ENCODE measurements at places on chromosomes 3 and 15.

- no peak for DNase-seq
Observed at GRCh38 chr15:22778796-22779195, 7.6 kb upstream of the NIPA1 start.

GRCh38 chr3:141859651-141860050 is 16.8 kb upstream of the ATP1B3 start:
- no peak for DNase-seq

DNA sequence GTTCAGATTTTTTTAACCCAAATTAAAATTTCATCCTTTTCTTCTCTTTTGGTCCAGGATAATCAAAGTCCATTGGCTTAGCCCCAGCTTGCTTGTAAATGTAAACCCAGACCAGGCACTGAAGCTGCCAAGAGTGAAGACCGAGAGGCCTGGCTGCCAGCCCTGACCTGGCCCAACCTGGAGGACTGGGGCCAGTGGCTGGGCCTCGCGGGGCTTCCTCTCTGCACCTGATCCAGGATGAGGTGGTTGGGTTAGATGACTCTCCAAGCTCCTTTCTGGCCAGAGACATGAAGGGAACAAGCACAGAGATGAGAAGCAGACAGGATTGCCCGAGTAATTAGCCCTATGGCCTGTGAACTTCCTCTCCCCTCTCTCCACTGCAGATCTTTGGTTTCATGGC is 50.6 kb downstream of the CMTM6 start:
- DNase-seq = no peak

GRCh38 chr15:31352911-31353811 is 26.5 kb downstream of the KLF13 start:
- DNase-seq = no peak

- no peak for DNase-seq
Observed at GRCh38 chr3:188861842-188862744, 309.7 kb upstream of the TPRG1 start.

DNA sequence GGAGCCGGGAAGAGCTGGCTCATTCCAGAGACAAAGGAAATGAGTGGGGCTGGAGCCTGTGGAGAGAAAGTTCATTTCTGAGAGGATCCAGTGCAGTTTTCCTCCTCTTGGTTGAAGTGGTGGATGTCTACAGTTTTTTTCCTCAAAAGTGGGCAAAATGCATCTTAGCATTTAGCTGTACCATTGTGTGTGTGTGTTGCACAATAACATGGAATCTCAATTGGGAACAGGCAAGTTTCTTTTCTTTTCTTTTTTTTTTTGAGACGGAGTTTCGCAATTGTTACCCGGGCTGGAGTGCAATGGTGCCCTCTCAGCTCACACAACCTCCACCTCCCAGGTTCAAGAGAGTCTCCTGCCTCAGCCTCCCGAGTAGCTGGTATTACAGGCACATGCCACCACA is 101.5 kb upstream of the UBE2E1 start:
- no peak for DNase-seq

DNA sequence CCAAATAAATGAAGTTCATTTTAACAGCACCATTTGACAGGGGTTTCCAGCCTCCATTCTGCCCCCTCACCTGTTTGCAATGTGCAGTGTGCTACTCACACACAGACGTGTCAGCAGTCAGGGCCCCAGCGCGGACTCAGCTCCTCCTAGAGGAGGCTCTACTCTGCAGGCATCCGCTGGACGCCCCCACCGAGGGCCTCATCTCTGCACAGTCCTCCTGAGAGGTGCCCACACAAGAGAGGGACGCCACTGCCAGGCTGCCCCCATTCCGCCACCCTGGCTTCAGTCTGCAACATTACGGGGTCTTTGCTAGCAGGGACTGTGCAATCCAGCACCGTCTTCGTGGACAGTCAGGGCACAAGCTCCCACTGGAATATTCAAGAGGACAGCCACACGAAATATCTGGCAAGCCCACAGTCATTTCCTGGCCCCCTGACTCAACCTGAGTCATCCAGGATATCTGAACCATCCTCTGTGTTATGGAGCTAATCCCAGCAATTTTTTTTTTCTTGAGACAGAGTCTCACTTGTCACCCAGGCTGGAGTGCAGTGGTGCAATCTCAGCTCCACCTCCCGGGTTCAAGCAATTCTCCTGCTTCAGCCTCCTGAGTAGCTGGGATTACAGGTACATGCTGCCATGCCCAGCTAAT is 255.0 kb downstream of the OCA2 start:
- no peak for DNase-seq

DNA sequence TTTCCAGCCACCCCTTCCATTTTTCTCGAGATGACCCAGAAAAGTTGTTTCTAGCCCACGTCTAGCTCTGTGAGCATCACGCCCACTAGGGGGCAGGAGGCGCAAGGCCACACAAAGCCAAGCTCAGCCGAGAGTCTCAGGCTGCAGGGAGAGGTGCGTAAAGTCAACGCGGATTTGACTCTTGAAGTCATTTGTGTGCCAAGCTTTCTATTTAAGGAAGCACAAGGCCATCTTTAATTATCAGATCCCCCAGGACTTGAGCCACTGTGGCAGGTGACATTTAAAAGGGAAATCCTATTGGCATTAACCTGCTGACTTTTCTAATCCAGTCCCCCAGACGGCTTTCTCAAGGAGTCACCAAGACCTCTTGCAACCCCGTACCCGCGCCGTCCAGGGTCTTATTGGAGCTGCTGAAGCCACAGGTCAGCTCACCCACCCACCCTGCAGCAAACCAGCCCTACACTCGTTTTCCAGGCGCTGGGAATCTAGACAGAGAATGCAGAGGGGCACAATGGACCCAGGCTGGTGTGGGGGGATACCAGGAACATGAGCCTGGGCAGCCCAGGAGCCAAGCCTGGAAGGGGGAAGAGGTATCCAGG is 62.1 kb downstream of the CAPN7 start:
- peak; percentile 67 for DNase-seq

GRCh38 chr3:48633256-48633655 is 2.0 kb downstream of the SLC26A6 start:
- DNase-seq = no peak

Data from neuronal stem cell (in vitro differentiated cells).